ENCODE measurements at places on chromosomes 16 and 17.
A peak's percentile ranks its signal among the peaks of the same experiment; 100 is the strongest.

- DNase-seq, result no peak
Observed at GRCh38 chr17:66829883-66830282, 5.0 kb upstream of the CACNG5 start.

DNA sequence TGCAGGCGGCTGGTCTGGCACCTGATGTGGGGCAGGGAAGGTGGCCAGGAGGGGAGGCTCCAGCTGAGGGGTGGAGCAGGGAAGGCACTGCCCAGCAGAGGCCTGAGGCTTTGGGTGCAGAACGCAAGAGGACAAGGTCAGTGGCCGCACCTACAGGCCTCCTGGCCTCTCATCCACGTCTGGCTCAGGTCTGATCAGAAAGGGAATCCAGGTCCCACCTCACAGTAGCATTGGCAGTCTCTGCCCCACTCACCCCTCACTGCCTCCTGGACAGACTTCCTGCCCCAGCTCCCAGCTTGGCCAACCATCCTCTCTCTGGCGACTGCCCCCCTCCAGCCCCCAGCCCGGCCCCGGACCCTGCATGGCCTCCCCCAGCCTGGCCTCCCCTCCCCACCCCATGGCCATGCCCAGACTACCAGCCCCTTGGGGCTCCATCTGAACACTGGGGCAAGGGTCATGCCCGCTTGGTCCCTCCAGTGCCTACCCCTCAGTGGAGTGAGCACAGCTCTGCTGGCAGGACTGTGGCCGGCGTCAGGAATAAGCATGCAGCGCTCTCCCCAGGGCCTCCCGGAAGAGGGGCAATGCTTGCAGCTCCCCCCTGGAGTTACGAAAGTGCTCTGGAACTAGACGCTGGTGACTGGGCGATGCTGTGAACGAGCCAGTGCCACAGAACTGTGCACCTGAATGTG is 4.6 kb downstream of the UTS2R start:
- DNase-seq, result no peak

- no peak for DNase-seq
Observed at GRCh38 chr16:81809567-81809966, 30.5 kb downstream of the PLCG2 start.

GRCh38 chr16:83098536-83098935 is 471.8 kb downstream of the CDH13 start:
- DNase-seq, result no peak

DNA sequence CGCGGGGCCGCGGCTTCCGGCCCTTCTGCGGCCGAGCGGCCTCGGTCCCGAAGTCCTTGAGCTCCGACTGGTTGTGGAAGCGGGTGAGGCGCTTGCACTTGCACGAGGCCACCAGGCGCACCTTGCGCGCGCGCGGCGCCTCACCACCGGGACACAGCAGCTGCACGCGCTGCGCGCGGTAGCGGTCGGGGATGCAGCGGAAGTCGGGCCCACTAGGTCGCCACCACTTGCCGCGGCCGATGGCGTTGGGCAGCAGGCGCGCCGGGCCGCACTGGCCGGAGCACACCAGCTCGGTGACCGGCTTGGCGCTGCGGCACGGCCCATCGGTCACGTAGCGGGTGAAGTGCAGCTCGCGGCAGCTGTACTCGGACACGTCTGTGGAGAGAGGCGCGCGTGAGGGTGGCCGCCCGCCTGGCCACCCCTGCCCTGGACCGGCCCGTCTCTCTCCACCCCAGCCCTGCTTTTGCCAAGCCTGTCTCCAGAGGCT is 3.2 kb downstream of the SOST start:
- no peak for DNase-seq

GRCh38 chr17:80737106-80738019 is 192.7 kb downstream of the RPTOR start:
- DNase-seq, result no peak

DNA sequence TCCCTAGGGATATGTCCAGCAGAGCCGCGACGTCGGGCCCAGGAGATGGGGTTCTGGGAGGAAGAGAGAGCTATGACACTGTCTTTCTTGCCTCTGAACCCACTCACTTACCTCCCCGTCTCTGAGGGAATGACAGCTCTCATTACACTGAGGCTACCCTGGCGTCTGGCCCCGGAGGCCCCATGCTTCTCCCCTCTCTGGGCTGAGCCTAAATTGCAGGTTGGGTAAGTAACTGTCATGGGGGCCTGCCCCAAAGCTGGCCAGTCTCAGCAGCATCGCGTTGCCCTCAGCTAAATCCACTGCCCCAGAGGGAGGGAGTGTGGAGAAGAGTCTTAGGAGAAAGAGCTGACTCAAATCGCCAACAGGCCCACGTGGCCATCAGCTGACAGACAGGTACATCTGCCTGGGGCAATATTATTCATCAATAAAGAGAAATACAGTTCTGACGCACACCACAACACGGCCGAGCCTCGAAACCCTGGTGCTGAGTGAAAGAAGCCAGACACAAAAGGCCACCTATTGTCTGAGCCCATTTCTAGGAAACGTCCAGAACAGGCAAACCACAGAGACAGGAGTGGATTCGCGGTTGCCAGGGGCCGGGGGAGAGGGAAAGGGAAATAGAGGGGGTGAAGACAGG is 156.4 kb downstream of the C16orf95 start:
- DNase-seq, result no peak

- no peak for DNase-seq
Observed at GRCh38 chr16:66298006-66298405, 68.5 kb upstream of the CDH5 start.

DNA sequence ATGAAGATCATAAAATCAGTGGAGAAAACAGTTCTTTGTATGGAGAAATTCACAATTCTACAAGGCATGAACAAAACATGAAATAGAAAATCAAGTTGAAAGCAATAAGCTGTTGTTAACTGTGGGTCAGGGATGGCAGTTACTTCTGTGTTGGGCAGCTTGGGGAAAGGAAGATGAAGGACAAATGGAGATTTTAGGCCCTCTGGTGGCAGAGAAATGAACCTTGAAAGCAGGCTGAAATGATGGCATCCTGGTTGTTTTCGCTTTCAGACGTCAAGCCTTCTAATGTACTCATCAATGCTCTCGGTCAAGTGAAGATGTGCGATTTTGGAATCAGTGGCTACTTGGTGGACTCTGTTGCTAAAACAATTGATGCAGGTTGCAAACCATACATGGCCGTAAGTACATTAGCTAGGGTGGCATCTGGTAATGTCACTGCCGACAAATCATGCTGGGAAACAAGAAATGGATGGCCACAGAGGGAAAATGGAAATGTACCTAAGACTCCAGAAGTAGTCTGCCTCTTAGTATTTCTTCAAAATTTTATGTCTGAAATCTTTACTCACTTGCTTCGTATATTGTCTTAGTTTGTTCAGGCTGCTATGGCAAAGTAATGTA is 108.9 kb downstream of the MAP2K6 start:
- DNase-seq, result peak; percentile 48

DNA sequence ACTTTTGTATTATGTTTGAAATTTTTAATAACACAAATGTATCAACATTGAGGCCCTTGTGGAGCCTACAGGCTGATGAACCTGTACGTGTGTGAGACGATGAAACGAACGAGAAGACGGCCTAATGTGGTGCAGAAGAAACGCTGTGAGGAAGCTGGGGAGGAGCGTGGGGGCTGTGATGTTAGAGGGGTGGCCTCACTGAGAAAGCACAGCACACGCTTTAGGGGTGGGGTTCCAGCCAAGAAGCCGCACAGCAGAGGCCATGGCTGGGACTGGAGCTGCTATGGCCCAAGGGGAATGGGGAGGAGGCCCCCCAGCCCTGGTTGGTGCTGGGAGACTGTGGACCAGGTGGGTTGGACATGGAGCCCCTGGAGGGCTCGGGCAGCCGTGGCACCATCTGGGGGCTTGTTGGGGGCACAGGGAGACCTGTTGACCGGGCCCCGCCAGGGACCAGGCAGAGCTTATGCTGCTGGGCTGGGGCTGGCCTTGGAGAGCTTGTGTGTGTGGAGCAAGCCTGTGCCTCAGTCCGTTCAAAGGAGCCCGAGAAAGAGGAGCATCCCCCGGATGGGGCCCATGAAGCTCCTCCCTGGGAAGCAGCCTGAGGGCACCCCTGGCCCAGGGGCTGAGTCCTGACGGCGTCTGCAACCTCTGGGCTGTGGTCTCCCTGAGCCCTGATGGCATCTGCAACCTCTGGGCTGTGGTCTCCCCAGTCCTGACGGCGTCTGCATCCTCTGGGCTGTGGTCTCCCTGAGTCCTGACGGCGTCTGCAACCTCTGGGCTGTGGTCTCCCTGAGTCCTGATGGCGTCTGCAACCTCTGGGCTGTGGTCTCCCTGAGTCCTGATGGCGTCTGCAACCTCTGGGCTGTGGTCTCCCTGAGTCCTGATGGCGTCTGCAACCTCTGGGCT is 44.7 kb downstream of the METRNL start:
- no peak for DNase-seq
